NCI-H1436 (cell line): ENCODE measurements at places on chromosomes 16 and 17.
A peak's percentile ranks its signal among the peaks of the same experiment; 100 is the strongest.

- DNase-seq: no peak
Measured at GRCh38 chr16:52501746-52502145, 45.2 kb downstream of the TOX3 start.

- DNase-seq: no peak
Measured at GRCh38 chr16:77816293-77816692, 27.9 kb downstream of the VAT1L start.

- DNase-seq: no peak
Measured at GRCh38 chr16:54602666-54603065, 316.1 kb upstream of the IRX3 start.

DNA sequence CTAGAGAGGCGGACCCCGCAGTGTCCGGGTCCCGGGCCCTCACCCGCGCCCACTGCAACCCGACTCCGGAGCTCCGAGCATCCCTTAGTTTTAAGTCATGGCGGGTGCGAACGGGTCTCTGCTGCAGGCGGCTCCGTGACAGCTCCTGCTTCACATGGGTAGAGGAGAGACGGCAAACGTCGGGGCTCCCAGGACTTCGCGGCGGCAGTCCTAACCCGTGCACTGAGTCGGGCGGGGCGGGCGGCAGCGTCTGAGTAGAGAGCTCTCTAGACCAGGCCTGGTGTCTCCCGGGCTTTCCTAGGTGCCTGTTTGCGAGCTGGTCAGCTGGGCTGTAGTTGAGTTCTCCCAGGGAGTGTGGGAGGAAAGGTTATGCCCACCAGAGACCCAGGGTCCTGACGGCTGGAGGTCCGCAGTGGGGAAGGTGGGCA, 345 bp downstream of the TSC2 start:
- no peak for DNase-seq

DNA sequence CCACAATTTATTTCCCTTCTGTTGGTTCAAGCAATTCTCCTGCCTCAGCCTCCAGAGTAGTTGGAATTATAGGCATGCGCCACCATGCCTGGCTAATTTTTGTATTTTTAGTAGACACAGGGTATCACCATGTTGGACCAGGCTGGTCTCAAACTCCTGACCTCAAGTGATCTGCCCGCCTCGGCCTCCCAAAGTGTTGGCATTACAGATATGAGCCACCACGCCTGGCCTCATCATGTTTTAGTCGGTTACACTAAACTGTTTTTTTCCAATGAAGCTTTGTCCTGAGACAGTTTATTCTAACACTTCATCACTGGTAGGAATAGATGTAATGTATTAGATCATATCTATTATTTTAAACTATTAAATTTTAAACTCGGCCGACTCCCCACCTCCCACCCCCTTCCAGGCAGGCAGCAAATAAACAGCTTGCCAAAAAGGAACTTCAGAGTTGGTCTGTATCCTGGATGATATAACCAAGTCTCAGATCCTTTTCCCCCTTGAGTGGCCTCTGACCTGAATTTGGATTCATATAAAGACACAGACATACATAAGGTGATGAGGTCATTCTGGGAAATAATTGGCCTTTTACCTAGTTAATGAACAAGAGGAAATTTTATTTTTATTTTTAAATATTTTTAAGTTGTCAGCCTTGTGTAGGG, 18.4 kb upstream of the CORO6 start:
- DNase-seq: no peak

DNA sequence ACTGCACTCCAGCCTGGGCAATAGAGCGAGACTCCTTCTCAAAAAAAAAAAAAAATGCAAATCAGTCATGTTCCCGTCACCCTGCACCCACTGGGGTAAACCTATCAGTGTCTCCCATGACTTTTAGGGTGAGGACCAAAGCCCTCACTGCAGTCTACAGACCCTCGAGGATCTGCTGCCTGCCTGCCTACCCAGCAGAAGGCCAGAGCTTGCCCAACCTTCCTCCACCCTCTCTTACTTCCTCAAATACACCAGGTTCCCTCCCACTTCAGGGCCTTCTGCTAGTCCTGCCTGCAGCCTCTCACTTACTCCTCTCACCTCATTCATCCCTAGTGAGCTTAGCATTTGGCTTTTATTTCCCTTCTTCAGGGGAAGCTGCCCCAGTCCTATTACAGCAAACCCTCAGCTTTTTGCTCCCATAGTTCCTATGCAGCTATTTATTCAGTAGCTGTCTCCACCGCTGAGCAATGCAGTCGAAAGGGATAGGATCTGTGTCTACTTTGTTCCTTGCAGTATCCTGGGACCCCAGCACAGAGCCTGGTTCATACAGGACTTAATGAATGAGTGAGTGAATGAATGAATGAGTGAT, 17.8 kb upstream of the TOB1 start:
- DNase-seq: no peak

DNA sequence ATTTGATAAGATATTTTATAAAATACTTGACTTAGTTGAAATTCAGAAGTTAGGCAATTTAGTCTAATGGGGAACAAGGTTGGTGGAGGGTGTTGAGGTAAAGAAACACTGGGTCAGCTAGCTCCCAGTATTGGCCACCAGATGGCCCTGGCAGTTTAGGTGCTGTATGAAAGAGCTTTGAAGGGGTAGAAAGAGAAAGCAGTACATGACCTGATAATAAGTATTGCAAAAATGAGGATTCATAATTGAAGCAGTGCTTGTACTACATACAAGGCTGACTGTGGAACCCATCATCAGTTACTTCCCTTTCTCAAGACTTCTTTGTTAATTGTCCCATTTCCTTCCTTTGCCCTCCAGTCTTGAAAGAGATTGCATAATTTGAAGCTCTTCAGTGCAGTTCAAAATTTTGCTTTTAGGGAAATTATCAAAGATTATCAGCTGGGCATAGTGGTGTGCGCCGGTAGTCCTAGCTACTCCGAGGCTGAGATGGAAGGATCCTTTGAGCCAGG, 29.4 kb downstream of the TANC2 start:
- DNase-seq: peak; percentile 9

DNA sequence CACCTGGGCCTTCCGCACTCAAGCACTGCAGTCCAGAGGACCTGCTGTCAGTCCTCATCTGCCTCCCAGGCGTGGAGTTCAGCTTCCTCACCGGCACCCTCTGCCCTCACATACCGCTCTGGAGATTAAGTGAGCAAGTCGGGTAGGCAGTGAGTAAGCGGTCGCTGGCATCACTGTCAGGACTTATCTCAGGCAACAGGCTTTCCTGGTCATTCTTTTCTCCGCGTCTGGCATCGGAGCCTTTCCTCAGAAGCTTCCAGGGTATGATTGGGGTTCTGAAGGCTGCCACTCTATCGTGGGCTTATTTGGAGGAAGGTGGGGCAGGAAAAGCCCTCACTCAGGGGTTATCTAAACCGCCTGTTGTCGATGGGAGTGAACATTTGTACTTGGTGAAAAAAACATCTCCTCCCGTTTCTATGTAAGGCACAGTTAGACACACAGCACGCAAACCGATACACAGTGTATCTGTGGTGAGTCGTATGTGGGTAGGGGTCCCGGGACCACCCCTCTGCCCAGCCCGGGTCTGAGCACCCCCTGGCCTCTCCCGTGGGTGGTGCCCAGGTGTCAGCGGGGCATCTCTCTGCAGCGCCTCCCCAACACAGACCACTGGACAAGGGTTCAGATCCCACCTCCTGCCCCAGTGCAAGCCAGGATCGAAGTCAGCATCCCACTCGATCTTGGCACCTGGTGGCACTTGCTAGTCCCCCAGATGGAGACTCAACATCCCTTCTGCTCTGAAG, 92.5 kb upstream of the PLCG2 start:
- no peak for DNase-seq

DNA sequence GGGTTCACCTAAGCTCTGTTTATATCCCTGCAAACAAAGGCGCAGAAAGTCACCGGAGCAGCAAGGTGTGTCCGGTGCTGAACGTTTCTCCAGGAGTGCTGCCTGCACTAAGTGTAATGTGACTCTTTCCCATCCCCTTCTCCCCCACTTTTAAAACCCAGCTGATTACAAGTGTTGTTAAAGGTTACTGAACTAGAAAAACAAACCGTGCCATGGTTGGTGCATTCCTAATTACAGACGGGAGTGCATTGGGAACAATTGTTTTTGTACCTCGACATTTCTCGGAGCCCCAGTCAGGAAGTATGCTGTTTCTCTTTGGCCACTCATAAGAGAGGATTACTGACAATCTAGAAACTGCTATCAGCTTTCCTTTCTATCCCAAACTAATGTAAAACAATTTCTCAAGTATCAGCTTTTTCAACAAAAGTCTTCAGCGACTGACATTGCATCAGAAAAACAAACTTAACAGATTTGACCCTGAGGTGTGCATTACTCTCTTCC, 441.0 kb upstream of the SALL1 start:
- no peak for DNase-seq

DNA sequence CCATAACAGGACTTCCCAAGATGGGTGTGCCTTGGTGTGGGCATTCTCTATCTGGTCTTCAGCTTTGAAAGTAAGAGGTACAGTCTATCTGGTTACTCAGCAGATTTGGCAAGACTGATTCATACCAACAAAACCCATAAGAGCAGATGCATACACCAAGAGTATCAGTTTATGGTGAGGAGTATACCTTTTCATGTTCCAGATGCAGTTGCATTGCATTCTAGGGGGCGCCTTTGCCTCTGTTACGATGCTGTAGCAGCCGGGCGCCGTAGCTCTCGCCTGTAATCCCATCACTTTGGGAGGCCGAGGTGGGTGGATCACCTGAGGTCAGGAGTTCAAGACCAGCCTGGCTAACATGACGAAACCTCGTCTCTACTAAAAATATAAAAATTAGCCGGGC, 31.1 kb upstream of the CARMIL2 start:
- no peak for DNase-seq

DNA sequence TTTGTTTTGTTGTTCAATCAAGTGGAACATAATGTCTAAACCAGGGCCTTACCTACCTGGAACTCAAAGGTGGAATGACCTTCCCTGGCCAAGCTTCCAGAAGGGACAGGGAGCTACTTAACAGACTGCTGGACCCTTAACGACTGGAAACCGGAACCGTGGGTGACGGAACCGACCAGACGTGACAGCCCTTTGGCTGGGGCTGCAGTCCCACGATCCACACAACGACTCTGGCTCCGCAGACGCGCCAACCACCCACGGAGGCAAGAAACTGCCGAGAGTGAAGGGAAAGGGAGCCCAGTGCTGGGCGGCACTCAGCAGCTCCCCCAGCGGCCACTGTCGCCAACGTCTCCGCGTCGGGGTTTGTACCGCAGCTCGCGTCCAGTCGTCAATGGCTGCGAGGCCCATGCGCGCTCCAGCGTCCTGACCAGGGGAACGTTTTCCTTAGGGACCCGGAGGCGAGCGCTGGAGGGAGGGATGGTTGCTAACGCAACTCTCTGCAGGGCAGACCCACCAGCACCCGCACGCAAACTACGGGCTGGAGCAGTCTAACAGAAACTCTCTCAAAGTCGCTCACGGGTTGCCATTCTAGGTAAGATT, 5.5 kb upstream of the KIF22 start:
- no peak for DNase-seq

DNA sequence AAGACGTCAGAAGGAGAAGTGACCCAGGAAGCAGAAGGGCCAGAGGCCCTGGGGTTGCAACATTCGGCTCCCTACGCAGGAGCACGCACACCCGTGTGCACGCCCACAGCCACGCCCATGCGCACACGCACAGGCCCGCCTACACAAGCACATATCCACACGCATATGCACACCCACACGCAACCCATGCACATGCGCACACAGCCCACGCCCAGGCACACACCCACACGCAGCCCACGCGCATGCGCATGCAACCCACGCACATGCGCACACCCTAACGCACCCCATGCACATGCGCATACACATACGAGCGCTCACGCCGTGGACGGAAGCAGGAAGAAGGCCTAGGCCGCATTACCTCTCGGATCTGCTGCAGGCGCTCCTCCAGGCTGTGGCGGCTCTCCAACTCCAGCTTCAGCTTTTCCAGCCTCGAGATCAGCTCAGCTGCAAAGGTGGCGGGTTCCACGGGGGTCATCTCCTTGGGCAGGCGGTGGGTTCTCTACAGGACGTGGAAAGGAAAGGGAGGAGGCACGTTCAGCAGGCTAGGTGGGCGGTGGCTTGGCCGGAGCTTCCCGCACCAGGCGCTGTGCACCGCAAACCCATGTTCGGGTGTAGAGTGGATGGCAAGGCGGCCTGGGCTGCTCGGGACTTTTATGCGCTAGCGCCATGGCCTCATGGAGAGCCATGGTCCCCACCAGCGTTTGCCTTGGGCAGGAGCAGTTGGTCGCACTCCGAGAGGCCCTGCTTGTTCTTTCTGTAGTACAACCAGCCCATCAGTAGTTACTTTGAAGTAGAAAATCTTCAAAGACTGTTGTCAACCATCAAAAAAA, 23.4 kb downstream of the AXIN2 start:
- no peak for DNase-seq

DNA sequence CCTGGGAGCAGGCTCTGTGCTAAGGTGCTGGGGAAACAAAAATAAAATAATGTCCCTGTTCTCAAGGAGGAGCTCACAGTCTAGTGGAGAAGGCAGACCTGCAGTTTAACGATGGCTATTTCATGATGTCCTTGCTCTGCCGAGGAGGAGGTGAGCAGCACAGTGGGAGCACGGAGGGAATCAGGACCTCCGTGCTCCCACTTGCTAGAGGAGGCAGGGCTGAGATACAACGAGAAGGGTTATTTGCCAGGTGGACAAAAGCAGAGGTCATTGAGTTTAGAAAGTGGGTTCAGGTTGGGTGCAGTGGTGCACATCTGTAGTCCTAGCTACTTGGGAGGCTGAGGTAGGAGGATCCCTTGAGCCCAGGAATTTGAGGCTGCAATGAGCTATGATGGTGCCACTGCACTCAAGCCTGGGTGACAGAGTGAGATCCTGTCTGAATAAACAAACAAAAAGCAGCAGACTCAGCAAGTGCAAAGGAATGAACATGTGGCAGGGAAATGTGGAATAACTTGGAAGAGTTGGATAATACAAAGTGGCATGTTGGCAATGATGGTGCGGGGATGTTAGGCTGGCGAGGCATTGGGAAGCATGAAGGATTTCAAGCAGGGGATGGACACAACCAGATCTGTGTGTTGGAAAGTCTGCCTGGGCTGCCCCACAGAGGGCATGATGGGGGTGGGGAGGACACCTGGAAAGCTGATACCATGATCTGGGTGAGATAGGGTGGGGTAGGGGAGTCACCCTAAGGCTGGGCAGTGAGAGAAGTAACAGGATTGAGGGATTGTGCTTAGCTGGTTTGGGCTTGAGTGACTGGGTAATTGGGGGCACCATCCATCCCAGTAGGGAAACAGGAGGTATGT, 12.8 kb upstream of the TNS4 start:
- no peak for DNase-seq

DNA sequence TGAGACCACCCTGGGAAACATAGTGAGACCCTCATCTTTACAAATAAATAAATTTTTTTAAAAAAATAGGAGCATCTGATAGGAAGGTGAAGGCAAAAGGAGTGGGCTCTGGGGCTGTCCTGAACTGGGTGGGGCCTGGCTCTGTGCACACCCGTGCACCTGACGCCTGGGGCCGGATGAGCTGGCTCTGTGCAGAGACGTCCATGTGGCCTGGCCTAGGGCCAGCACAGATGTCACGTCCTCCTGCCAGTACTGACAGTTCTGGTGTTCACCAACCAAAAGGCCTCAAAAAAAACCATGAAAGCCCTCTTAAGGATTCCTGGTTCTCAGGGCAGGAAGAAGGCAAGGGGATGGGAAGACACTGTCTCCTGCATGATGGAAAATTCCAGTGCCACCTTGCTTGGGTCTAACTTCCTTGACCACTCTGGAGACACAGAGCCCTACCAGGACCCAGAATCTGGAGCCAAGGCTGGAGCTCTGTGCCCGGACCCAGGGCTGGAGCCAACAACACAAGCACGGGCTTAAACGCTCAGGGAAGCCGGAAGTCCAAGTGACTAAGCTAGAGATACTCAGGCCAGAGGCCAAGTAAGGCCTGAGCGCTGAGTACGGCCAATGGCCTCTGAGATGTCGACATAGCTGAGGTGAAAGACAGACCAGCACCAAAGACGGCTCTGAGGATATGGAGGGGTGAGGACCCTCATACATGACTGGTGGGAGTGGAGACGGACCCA, 32.9 kb downstream of the COPRS start:
- no peak for DNase-seq
